LHCN-M2 (cell line): ENCODE measurements at places on chromosomes 1 and 21.
A peak's percentile ranks its signal among the peaks of the same experiment; 100 is the strongest.

- DNase-seq = peak; percentile 18
These were observed 15.4 kb downstream of the PPIE start for GRCh38 chr1:39754026-39754570.

GRCh38 chr1:28412731-28413130 is 43.2 kb downstream of the PHACTR4 start:
- no peak for DNase-seq

GRCh38 chr1:169724168-169724567 is 9.7 kb downstream of the SELE start:
- DNase-seq = no peak

GRCh38 chr1:20634594-20635084 is 1.4 kb downstream of the PINK1 start:
- DNase-seq = peak; percentile 56

DNA sequence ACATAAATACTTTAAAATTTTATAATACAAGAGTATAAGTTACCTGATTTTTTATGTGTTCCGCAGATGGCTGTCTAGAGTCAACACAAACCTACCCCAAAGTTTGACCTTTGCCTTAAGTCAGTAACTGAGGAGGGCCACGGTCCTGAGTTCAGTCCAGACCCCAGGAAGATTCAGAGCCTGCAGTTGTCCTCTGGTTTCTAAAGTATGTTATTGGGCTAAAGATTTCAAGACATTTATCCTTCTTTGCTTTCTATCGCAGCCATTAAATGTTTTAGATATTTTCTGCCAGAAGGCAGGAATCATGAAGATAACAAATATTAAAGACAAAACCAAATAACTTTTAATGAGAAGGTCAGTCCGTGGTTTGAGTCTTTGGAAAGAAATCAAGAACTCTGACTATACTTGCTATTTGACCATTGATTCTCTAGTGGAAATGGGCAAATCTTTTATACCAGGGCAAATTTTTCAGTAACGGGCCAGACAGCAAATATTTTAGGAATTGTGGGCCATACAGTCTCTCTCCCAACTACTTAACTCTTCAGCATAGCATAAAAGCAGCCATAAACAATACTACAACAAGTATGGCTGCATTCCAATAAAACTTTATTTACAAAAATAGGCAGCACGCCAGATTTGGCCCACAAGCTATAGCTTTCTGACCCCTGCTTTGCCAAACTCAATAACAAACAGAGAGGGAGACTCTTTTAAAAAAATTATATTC is 38.0 kb upstream of the HAO2 start:
- no peak for DNase-seq

GRCh38 chr1:245133995-245134715 is 20.6 kb upstream of the KIF26B start:
- DNase-seq = no peak

DNA sequence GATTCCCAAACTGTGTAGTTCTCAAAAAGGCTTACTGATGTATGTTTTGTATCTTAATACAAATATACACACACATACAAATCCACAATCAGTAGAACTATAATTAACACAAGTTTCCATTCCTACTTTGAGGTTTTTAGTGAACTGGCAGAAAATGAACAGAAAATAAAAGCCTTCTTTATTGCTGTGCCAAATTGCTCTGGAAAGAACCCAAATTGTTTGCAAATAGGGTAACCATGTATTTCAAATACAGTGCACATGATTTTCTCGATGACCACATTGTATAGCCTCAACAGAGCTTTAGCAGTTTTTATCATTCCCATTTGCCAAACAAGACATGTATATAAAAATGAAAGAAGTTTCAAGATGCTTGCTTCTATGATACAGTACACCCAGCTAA is 173.3 kb downstream of the COL24A1 start:
- DNase-seq = no peak

DNA sequence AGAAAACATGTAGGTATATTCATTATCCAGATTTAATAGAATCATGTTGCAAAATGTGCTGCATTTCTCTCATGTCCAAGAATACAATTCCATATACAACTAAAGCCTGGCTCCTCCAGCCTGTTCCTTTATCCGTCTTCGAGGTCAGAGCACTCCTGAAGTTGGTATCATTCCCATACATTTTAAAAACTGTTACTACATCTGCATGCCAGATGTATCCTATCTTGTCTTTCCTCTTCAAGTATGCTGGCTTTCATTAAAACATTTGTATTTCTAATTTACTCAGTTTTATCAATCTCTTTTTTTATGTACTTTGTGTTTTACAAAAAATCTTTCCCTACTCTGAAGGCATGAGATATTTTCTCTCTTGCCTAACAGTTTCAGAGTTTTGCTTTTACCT is 536.6 kb upstream of the USP24 start:
- DNase-seq = no peak

DNA sequence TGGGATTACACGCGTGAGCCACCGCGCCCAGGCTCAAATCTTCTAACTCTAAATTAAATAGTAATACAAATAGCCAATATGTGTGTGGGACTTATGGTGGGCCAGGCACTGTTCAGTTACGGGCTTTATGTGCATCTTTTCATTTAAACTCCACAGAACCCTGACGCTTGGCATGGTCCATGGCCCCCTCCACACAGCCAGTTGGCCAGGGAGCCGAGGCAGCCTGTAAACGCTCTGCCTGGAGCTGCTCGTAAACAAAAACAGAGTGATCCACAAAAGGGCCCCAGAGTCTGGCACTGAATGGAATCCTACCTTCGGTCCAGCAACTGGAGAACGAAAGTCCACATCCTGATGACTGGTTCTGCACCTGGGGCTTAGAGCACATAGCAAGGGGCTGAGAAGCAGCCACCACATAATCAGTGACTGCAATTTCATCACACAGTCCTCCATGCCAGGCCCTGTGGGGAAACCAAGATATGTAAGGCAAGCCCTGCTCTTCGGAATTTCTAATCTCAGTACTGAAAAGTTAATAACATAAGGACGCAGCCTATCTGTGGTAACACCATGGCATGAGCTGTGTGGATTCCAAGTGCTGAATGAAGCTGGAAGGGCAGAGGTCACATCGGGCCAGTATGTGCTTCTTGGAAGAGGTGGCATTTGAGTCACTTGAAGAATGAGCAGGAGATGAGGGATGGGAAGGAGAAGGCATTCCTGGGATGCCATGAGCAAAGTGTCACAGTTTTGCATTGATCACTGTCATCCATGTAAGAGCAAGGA is 13.5 kb upstream of the ADAMTSL4 start:
- DNase-seq = peak; percentile 47

- no peak for DNase-seq
These were observed 245.4 kb downstream of the TNR start for GRCh38 chr1:175498002-175498401.

- no peak for DNase-seq
These were observed 13.3 kb upstream of the GNL2 start for GRCh38 chr1:37609002-37609401.

DNA sequence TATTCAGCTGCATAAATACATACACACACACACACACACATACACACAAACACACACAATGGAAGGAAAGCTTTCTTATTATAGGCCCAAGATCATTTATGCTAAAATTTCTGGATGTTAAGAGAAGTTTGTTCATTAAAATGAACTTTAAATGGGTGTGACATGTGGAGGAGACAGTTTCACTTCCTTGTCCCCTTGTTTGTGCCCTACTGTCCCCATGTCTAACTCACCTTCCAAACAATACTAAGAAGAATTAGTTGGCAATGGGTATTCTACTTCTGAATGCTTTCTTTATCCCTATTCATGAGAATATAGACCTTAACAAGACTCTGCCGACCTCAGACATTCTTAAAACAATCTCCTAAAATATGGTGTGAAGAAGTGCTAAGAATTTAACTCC is 63.5 kb upstream of the NRIP1 start:
- DNase-seq = no peak

DNA sequence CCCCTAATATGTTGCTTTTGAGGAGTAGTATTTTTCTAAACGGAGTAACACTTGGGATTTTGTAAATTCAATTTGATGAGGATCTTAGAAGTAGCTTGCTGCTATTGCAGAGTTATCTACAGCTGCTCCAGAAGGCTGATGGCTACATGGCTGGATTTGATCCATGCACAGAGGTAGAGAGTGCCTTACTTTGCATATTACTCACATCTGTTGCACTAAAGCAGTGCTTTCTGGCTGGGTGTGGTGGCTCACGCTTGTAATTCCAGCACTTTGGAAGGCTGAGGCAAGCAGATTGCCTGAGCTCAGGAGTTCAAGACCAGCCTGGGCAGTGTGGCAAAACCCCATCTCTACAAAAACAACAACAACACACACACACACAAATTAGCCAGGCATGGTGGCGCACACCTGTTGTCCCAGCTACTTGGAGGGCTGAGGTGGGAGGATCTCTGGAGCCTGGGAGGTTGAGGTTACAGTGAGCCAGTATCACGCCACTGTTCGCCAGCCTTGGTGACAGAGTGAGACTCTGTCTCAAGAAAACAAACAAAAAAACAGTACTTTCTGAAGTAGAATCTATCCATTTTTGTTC is 24.6 kb downstream of the RALGPS2 start:
- DNase-seq = peak; percentile 14

GRCh38 chr1:111219557-111220286 is 7.8 kb upstream of the CHI3L2 start:
- DNase-seq = no peak

DNA sequence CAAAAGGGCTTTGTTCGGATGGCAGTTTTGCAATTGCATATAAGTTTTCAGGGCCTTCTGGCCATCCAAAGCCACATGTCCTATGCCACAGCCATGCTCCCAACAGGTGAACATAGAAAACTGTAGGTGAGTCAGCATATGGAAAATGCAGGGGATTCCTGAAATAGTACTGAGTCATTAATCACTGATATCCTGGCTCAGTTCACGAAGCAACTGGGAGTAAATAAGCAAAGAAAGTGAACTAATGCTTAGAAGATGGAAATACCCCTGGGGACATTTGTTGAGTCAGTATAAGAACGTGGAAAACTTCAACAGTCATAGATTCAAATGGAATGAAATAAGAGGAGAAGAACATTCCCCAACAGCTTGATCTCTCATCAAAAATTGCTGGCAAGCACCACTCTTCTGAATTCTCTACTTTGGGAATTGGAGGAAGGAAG is 148.9 kb upstream of the RUNX1 start:
- peak; percentile 99 for DNase-seq

DNA sequence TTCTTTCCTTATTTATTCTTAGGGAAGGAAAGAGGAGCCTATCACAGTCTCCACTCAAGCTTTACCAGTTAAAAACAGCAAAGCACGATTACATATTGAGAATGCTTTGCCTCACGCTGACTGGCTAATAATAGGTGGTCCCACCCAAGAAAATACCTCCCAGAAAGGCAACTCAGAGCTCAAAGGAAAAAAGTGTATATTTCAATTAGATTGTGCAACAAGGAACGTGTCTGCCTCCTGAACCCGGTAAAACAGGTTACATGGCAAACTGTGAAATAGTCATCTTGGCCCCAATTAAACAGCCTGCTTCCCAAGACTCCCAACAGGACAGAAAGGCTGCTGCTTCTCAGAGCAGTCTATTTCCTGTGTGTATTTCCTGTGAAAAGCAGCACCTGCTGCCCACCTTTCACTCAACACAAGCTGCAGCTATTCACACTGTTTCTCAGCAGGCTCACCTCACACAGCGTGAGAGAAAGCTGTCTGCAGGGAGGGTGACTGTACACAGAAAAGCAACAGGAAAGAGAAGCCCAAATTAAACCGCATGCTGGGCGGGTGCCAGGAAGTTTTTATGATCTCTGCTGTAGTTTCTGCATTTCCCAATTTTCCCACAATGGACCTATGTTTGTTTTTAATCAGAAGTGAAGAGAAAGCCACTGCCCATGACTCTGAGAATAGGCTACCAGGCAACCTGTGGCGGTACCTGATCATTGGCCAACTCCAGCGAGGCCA is 44.0 kb downstream of the URB1 start:
- no peak for DNase-seq

- no peak for DNase-seq
These were observed 27.6 kb downstream of the PODN start for GRCh38 chr1:53089478-53090226.

- no peak for DNase-seq
These were observed 200.9 kb downstream of the TM2D1 start for GRCh38 chr1:61523893-61524605.

DNA sequence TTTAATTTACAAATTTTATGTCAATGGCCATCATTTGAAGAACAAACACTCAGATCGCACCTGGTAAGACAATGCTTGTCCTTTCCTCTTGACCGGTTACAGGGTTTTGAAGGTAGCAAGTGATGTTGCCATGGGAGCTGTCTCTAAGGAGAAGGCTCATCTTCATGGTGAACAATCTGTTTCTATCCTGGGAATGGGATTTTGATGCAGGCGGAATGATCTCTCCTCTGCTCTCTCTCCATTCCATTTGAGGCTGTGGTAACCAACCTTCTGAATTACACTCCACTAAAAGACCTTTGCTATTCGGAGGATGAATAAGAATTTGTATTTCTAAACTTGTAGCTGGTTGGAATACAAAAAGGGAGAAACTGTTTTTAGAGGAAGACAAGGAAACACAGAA is 57.9 kb upstream of the SLC5A9 start:
- DNase-seq = no peak

DNA sequence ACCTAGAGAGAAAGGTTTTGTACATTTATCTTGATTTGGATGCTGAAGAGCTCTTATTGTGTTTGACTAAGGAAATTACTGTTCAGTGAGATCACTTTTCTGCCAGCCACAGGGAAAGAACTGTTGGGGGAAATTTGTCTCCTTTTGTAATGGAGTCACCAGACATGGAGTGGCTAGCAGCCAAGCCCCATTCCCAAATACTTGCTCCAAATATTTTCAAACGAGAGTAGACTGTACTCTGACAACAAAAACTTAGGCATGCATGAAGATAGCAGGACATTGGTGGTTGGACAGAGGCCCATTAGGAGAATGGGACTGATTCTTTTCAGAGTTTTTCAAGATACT is 21.1 kb downstream of the IPO9 start:
- peak; percentile 79 for DNase-seq

- DNase-seq = no peak
These were observed 11.5 kb upstream of the SLC2A7 start for GRCh38 chr1:9037476-9038337.

DNA sequence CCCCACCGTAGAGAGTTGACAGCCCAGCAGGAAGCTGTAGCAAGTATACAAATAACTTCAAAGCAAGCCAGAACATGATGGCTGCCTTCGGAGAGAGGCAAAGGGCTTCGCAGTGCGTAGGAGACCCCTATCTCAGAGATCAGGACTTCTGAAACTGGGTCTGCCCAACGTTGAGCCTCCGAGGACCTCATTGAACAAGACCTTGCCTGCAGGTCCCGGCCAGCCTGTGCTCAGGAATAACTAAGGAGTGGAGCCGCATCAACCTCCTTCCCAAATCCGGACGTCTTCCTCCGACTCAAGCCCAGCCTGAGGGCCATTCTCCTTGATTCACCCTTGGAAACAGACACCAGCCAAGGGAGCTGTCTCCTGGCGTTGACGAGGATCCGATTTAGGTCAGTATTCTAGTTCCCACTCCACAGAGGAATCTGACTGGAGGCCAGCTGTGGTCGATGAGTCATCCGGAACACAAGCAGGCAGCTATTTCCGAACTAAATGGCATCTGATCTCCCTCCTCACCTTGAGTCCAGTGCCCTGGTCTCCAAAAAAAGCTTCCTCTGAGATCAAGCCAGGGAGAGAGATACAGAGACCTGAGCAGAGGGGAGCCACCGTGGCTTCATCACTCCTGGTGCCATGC is 166.5 kb upstream of the COA6 start:
- DNase-seq = peak; percentile 62
